ENCODE measurements at places on chromosomes 1 and 21.

DNA sequence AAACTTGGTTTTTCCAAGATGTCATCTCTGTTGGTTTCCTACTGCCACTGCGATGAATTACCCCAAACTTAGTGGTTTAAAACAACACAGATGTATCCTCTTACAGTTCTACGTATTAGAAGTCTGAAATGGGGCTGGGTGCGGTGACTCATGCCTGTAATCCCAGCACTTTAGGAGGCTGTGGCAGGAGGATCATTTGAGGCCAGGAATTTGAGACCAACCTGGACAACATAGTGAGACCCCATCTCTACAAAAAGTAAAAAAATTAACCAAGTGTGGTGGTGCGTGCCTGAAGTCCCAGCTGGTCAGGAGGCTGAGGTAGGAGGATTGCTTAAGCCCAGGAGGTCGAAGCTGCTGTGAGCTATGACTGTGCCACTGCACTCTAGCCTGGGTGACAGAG, 57.2 kb upstream of the GRHL3 start:
- DNase-seq = no peak

DNA sequence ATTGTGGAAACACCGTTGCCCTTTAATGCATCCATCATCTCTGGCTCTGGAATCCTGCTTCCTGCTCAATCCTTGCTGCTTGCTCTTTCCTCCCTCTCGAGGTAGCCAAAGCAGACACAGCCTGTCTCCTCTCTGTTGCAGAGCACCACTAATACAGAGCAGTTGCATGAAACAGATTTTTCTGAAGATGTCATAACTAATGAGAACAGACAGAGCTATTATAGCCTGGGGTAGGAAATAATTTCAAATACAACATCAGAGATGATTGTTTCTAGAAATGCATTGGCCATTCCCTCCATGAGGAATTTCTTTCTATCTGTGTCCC, 23.3 kb upstream of the ACBD6 start:
- no peak for DNase-seq

DNA sequence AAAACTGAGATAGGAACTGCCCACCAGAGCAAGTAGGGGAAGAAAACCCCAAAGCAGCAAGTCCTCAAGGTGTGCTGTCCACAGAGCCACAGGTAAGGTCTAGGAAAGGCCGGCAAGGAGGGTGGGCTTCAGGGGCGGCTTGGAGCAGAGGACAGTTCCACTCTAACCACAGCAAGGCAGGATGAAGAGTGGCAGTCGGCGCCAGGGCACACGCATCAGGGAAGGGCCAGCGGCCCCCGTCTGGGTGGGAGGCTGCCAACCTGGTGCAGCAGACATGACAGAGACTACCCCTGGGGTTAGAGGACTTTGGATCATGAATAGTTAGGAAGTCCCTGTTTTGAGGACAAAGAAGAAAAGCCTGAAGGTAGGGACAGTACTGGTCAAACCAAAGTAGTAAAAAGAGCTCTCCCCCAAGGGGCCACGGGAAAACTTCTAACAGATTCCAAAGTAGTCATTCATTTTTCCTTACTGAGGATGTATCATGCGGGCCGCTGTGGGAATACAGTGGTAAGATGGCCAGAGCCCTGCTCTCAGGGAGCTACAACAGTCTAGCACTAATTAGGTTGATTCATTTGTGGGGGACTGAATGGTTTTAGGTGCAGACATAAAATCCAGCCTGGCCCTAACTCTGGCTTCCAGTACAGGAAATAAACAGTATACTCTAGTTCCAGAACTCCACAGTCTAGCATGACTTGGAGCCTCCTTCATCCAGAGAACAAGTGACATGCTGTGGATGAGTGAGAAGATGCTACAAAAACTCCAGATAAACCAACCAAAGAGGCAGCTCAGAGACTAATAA, 3.5 kb upstream of the RAP1GAP start:
- DNase-seq = no peak

GRCh38 chr1:54977533-54978297, 2.7 kb upstream of the TMEM61 start:
- no peak for DNase-seq

- DNase-seq = no peak
Observed at GRCh38 chr1:222416001-222416791, 131.7 kb downstream of the HHIPL2 start.

GRCh38 chr1:65059930-65060538, 88.0 kb upstream of the AK4 start:
- no peak for DNase-seq

DNA sequence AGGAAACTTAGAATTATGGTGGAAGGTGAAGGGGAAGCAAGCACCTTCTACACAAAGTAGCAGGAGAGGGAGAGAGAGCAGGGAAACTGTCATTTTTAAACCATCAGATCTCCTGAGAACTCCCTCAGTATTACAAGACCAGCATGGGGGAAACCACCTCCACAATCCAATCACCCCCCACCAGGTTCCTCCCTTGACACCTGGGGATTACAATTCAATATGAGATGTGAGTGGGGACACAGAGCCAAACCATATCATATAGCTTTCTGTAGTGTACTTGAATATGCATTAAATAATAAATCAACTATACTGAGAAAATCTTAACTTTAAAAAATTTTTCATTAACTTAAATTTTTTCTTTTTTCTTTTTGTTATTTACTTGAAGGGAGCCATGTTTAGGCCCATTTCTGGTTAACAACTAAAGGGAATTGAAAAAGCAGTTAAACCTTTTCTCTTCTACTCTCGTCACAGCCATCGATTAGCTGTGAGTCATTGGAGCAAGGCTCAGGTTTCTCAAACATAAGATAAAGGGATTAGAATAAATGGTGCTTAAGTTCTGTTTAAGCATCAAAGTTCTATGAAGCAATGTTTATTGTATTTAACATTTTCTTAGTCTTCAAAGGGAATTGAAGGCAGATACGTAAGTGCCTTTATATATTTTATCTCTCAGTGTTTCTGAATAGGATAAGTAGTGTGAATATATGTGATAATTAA, 72.2 kb upstream of the DPT start:
- no peak for DNase-seq

GRCh38 chr1:45930258-45931150, 127.1 kb downstream of the MAST2 start:
- DNase-seq = no peak

GRCh38 chr1:8551613-8552489, 233.9 kb downstream of the SLC45A1 start:
- no peak for DNase-seq

DNA sequence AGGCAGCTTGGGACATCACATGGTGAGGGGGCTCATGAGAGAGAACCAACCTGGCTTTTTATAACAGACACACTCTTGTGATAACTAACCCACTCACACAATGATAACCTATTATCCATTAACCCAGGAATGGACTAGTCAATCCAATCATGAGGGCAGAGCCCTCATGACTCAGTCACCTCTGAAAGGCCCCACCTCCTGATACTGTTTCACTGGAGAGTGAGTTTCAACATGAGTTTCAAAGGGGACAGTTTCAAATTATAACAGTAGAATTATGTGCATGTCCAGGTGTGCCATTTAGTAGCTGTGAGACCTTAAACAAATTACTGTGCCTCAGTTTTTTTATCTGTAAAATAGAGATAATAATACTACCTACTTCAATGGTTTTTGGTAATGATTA, 47.6 kb upstream of the PPP2R5A start:
- DNase-seq = no peak
